ENCODE measurements at places on chromosomes 1 and 21. TPM values are rescaled to one million over a fixed set of nuclear protein-coding genes. Genes with fewer than 3 reads are reported as not detected.

DNA sequence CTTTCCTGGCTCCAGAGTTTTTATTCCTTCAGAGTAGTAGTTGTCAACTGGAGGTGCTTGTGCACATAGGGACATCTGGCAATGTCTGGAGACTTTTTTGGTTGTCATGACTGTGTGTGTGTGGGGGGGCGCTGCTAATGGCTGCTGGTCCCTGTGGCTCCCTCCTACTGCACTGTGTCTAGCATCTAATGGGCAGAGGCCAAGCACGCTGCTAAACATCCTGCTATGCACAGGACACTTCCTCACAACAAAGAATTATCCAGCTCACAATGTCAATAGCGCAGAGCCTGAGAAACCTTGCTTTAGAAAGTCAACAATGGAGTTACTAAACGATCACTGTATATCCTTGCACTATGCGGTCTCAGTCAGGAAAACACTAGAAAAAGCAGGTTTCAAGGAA lies 19.7 kb upstream of the HMGB4 start:
- H3K27ac ChIP-seq: no peak overlapping the region
- no peak overlapping the region for H3K4me3 ChIP-seq
- no peaks in the 10 kb centered on the region for H3K27me3 ChIP-seq
- H3K4me1 ChIP-seq: no peaks in the 10 kb centered on the region
- DNase-seq: no peak
- H3K36me3 ChIP-seq: no peaks in the 10 kb centered on the region

DNA sequence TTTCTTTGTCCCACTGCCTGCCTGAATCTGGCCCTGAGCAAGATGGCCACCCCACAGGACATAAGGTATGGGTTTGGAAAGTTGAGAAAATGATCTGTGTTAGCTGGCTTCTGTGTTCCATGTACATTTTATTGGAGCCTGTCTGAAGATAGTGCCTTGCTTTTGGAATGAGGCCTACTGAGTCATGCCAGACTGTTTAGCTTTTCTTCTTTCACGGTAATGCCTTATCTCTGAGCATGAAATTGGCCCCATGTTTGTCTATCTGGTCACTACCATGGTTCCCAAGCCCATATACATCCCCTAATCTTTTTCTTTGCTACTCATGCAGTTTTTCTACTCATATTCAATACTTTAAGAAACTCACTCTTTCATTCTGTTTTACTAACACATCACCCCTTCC lies 85.1 kb upstream of the LMO4 start:
- DNase-seq: no peak
- H3K27ac ChIP-seq: no peak overlapping the region
- H3K4me3 ChIP-seq: no peak overlapping the region
- no peaks in the 10 kb centered on the region for H3K36me3 ChIP-seq
- H3K4me1 ChIP-seq: no peaks in the 10 kb centered on the region

DNA sequence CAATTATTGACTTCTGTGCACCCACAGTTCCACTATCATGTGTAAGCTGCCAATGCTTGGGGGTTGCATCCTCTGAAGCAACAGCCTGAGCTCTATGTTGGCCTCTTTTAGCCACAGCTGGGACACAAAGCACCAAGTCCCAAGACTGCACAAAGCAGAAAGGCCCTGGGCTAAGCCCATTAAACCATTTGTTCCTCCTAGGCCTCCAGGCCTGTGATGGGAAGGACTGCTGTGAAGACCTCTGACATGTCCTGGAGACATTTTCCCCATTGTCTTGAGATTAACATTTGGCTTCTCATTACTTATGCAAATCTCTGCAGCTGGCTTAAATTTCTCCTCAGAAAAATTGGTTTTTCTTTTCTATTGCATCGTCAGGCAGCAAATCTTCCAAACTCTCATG lies 123.7 kb upstream of the DEPDC1 start:
- no peaks in the 10 kb centered on the region for H3K27me3 ChIP-seq
- H3K4me1 ChIP-seq: no peaks in the 10 kb centered on the region
- H3K27ac ChIP-seq: no peak overlapping the region
- no peak for DNase-seq

- H3K36me3 ChIP-seq: no peaks in the 10 kb centered on the region
- H3K27me3 ChIP-seq: no peaks in the 10 kb centered on the region
- peaks cover 58% of the 10 kb centered on the region for H3K4me1 ChIP-seq
- no peak within 1 kb of the TSS for H3K4me3 ChIP-seq
- peak within 1 kb of the TSS; percentile 21 for H3K27ac ChIP-seq
- no peak for DNase-seq
Observed at GRCh38 chr21:38498057-38498833, at the start of gene ERG. Gene ERG, minus strand, starts transcription at chr21:38498477. Its CDS starts 97 bp downstream, at chr21:38498380.

DNA sequence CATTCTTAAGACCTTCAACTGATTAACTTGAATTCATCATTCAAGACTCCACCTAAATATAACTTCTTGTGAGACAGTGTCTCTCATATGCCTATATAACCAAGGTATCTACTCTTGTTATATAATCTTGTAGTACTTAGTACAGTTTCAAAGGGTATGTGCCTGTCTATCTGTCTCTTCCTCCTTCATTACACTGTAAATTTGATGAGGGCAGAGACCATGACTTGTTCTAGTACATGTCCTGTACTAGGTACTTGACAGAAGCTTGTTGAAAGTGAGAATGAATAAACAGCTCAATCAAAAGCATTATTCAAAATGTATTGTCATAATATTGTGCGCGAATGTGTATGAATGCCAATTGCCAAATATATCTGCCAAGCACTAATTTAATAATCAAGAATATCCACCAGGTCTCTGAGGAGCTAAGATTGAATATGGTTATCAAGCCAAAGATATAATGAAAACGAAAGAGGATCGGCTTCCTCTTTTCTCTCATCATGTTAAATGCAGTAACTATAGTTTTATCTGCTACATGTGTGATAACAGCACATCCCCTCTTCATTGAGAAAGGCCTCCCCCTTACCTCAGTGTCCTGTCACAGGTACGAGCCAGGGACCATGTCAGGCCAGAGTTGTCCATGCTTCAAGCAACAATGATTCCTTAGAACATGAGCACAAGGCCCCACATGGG lies 117.3 kb downstream of the UCHL5 start:
- no peaks in the 10 kb centered on the region for H3K36me3 ChIP-seq
- H3K4me3 ChIP-seq: no peak overlapping the region
- no peak for DNase-seq
- H3K27me3 ChIP-seq: peaks cover 2% of the 10 kb centered on the region
- H3K27ac ChIP-seq: no peak overlapping the region

GRCh38 chr1:59541891-59542290 lies 245.0 kb downstream of the FGGY start:
- no peak overlapping the region for H3K27ac ChIP-seq
- no peak for DNase-seq
- no peaks in the 10 kb centered on the region for H3K36me3 ChIP-seq
- H3K4me1 ChIP-seq: peaks cover 17% of the 10 kb centered on the region
- no peak overlapping the region for H3K4me3 ChIP-seq
- peaks cover 6% of the 10 kb centered on the region for H3K27me3 ChIP-seq

DNA sequence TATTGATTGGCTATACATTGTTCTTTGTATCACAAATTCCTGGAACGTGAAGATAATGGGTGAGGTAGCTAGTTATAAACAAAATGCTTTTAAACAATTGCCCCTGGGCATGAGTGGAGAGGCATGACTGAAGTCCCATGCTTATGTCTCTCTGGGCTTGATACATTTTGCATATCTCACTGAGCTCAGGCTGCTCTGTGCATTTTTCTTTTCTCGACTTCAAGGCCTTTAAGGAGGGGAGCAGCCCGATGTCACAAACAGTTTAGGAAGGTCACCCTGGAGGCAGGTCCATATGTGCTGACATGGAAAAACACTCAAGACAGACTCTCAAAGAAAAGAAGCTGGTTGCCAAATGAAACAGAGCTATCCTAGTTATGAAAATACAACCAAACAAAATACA lies 80.1 kb upstream of the PUM1 start:
- H3K4me3 ChIP-seq: no peak overlapping the region
- H3K36me3 ChIP-seq: no peaks in the 10 kb centered on the region
- no peak for DNase-seq
- peaks cover 3% of the 10 kb centered on the region for H3K4me1 ChIP-seq
- no peak overlapping the region for H3K27ac ChIP-seq
- no peaks in the 10 kb centered on the region for H3K27me3 ChIP-seq

GRCh38 chr1:23184212-23184934 lies 15.7 kb upstream of the LUZP1 start:
- peaks cover 19% of the 10 kb centered on the region for H3K4me1 ChIP-seq
- H3K27ac ChIP-seq: no peak overlapping the region
- no peaks in the 10 kb centered on the region for H3K27me3 ChIP-seq
- peak overlapping the region; percentile 72 for H3K4me3 ChIP-seq

- H3K27me3 ChIP-seq: peaks cover 15% of the 10 kb centered on the region
- H3K4me3 ChIP-seq: no peak overlapping the region
- peaks cover 2% of the 10 kb centered on the region for H3K36me3 ChIP-seq
Observed at GRCh38 chr1:232333419-232333767, 296.5 kb downstream of the SIPA1L2 start.

DNA sequence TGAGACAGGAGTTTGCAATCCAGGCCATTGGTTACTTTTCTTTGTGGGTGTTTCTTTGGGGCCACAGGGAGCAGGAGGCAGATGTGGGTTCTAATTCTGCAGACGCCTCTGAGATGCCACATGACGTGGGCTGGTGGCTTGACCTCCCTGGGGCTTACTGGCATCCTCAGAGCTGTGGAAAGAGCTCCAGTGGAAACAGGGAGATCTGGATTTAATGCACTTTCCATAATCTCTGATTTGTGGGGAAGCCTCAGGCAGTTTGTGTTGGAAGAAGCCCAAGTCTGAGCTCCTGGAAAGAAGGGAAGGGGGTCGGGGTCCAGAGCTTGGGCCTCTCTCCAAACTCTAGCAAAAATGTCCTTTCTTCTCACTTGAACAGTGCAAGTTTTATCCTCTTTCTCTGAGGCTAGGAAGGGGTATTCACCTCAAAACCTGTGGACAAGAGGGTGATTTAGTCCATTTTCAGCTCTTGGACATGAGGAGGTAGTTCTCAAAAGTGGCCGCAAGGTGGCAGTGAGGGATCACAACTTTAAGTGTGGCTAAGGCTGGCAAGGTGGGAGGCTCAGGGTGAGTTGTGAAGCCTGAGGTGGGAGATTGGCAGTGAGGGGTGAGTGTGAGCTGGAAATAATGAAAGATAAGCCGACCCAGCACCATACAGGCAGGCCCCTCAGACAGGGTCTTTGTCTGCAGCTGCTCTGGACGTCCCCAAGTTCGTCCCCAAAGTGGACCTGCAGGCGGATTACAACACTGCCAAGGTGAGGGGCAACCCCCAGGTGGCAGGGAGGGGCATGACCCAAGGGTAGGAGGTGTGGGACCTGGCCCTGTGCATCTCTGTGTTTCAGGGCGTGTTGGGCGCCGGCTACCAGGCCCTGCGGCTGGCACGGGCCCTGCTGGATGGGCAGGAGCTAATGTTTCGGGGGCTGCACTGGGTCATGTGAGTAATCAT lies 9.2 kb downstream of the IKBKE start:
- peak overlapping the region; percentile 67 for H3K27ac ChIP-seq
- H3K36me3 ChIP-seq: peaks cover 15% of the 10 kb centered on the region
- H3K4me3 ChIP-seq: no peak overlapping the region

- no peaks in the 10 kb centered on the region for H3K36me3 ChIP-seq
- peak overlapping the region; percentile 67 for H3K4me3 ChIP-seq
- H3K27me3 ChIP-seq: peaks cover 5% of the 10 kb centered on the region
- no peak for DNase-seq
Observed at GRCh38 chr1:201022820-201023516, 546 bp downstream of the KIF21B start.

DNA sequence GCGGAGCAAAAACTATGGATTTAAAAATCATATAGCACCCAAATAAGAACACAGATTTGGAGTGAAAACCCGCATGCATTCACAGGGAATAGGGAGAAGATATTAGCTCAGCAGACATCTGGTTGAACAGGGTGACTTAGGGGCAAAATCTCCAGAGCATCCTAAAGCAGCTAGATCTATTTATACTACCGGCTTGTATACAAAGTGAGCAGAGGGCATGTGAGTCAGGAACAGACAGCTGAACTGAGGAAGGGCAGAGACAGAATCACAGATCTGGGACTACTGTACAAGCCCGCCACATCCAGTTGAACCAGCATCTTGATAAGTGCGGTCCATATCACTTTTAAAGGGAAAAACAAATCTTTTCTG lies 35.2 kb upstream of the EXOSC10 start:
- H3K36me3 ChIP-seq: peaks cover 42% of the 10 kb centered on the region
- no peak for DNase-seq
- no peaks in the 10 kb centered on the region for H3K27me3 ChIP-seq
- H3K27ac ChIP-seq: no peak overlapping the region

DNA sequence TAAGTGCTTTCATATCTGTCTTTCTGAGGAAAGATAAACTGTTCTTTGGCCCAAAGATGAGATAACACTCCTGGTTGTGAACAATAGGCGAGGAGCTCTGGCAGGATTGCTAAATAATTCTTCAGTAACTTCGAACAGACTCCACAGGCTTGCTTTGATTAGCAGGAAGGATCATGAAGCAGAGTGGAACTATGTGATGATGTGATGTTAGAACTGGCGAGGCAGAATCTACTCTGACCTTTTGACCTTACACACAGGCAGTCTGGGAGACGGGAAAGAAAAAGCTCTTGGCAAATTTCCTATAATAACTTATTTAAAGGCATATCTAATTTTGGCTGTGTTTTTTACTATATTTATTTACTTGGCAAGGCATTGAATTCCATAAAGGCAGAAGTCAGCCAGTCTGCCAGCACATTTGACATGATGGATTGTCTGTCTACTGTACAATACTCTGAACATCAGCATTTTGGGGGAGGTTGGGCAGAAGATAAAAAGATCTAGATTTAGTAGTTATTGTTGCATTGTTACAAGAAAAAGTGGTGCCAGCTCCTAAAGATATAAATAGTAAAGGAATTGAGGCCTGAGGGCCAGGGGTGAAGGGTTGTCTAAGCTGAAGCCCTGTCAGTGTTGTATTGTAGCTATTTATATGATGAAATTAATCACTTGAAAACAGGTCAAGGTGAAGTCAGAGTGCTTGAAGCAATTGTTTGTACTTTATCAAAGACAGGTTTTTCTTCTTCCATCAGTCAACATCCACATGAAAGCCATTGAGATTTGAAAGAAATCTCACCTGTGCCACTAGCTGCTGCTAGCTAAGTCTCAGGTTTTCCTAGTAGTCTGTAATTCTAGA lies 708.8 kb downstream of the LTN1 start:
- peak overlapping the region; percentile 8 for H3K27ac ChIP-seq
- no peak overlapping the region for H3K4me3 ChIP-seq
- no peaks in the 10 kb centered on the region for H3K36me3 ChIP-seq
- no peak for DNase-seq
- H3K27me3 ChIP-seq: no peaks in the 10 kb centered on the region
- H3K4me1 ChIP-seq: peaks cover 11% of the 10 kb centered on the region

PAQR6 gene
- total RNA-seq: 12.5 TPM

LMX1A gene
- not detected for total RNA-seq
